Stimulated activated CD8-positive, alpha-beta memory T cell treated with anti-CD3 and anti-CD28 coated beads, Interleukin-7, amount 100 ng/mL, for 1 hour (primary cell): ENCODE measurements at places on chromosomes 6 and 20.

DNA sequence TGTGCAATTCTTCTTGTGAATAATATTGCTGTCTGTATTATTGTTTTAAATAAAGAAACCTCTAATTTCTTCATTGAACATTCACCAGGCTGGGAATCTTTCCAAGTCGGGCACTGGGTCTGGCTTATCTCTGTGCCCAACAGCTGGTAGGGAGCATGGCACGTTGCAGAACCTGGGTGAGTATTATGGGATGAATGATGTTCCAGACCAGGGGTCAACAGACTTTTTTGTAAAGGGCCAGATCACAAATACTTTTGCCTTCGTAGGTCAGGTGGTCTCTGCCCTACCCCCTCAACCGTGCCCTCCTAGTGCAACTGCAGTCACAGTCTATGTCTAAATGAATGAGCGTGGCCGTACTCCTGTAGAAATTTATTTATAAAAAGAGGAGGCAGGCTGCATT is 81.6 kb upstream of the FOXQ1 start:
- DNase-seq: no peak

- no peak for DNase-seq
Observed at GRCh38 chr6:43883847-43884651, 114.0 kb downstream of the VEGFA start.

DNA sequence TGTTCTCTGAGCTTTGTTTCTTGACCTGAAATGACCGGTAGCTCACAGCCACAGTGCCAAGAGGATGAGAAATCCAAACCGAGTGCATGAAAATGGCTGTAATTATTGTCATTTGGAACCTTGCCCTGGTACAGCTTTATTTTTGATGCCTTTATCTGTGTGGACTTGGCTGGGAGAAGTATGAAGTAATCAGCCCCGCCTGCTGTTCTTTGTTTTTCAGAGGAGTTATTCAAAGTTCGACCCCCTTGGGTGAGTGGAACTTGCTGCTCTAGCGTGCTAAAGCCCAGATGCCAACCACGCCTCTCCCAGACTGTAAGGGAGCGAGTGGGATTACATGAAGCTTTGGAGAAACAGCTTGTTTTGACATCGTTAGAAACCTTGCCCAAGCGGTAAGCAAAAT is 48.3 kb downstream of the ECT2L start:
- no peak for DNase-seq

GRCh38 chr20:39699166-39699725 is 737.1 kb downstream of the DHX35 start:
- no peak for DNase-seq

DNA sequence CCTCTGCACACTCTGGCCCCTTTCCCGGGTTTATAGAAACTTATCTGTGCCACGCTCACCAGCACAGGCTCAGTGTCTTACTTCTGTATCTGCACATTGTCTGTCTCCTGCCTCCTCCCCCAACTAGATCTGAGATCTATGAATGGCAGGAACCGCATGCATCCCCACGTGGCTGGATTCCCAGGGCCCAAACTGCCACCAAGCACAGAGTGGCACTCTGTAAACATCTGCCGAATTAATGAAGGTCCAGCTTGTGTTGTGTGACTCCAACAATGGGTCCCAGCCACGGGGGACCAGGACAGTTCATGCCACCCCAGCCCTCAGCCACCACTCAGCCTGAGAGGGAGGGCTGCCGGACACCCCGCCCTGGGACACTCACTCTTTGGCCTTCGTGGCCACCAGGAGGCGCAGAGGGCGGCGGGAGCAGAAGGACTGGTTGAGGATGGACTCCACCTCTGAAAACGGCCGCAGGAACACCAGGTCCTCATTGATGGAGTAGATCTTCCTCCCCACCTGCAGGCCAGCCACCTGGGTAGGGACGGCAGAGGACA is 171.1 kb downstream of the PREX1 start:
- no peak for DNase-seq

GRCh38 chr6:134712311-134712710 is 237.6 kb downstream of the ALDH8A1 start:
- DNase-seq: no peak

GRCh38 chr6:135627092-135627715 is 129.7 kb upstream of the AHI1 start:
- no peak for DNase-seq

- DNase-seq: no peak
Observed at GRCh38 chr20:31840906-31841816, 4.2 kb downstream of the FOXS1 start.

DNA sequence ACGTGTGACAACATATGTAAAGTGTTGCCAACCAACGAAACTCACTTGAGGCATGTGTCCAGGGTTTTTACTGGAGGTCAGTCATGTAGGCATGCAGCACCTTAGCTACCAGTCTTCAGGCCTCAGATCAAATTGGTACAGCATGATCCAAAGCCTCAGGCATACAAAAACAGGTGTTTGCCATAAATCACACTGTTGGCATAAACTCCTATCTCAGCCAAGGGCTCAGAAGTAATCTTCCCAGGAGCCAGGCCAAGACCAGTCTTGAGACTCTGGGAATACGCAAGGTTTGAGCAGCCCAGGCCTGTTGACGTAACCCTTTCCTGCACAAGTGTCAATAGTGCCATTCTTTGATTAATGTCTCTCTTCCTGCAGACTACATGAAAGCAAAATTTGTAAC is 163.5 kb downstream of the PRL start:
- DNase-seq: no peak

GRCh38 chr6:118974790-118975189 is 39.8 kb upstream of the MCM9 start:
- DNase-seq: no peak

DNA sequence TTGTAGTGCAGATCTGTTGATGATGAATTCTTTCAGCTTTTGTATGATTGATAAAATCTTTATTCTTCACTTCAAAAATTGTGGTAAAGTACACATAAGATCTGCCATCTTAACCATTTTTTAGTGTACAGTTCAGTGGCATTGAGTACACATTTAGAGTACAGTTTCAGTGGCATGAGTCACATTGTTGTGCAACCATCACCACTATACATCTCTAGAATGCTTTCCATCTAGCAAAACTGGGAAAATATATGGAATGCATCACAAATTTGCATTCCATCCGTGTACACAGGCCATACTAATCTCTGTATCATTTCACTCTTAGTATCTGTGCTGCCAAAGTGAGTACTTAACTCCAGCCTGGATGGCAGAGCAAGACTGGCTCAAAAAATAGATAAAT is 28.7 kb downstream of the SIRPD start:
- no peak for DNase-seq

GRCh38 chr20:23049201-23050075 is at the start of gene THBD:
Gene THBD (minus strand): TSS chr20:23049672. CDS start chr20:23049504, 168 bp downstream.
- no peak for DNase-seq

DNA sequence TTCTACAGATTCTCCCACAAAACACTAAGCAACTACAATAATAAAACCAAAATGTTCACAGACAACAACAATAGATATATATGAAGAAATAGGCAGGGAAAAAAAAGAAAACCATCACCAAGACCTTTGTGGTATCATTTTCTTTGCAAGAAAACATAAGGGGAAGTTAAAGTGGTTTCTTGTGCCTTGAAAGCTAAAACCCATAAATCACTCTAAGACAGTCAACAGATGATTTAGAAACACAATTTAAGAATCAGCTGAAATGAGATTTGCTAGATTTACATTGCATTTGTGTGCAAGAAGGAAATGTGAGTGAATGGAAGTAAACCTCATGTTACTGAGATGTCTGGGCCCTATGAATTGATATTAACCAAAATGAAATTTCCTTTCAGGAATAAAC is 1265.4 kb upstream of the GJE1 start:
- DNase-seq: no peak

DNA sequence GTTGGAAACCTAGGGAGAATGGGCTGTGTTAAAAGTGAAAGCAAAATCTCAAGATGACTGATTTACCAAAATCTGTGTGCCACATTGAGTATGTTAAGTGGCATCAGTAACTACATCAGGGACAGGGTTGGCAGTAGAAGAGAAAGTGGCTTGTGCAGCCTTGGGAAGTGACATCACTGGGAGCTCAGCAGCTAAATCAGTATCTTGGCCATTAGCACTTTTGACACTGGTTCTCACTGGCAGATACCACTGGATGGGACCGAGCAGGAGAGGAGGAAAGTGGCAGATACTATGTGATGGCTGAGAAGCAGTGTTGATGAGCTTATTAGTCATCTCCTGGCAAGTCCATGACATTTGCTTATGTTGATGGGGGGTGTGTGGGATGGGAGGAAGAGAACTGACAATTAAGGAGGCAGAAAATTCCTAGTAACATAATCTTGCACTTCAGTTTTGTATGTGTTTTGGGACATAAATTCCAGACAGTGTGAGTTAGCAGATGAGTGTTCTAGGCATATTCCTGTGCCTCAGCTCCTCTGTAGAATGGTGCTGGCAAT is 322.2 kb downstream of the SOX4 start:
- DNase-seq: no peak

GRCh38 chr6:142500250-142500786 is 198.5 kb downstream of the ADGRG6 start:
- no peak for DNase-seq

GRCh38 chr6:165900970-165901369 is 237.9 kb upstream of the PDE10A start:
- DNase-seq: no peak

DNA sequence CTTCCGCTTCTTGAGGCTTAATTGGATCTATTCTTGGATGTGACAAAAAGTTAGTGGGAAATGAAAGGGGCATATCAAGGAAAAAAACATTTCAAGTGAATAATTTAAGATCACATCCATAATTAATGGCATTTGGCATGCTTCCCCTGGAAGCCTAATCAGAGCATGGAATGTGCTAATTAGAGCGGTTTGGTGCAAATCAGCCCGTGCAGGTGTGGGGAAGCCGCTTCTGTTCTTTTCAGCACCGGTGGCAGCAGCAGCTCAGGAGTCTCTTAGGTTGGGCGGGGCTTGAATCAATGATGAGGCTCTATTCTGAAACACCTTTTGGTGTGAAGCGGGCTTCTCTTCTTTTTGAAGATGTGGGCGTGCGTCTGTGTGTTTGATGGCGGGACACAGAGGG is 301.2 kb downstream of the LRFN2 start:
- DNase-seq: no peak

DNA sequence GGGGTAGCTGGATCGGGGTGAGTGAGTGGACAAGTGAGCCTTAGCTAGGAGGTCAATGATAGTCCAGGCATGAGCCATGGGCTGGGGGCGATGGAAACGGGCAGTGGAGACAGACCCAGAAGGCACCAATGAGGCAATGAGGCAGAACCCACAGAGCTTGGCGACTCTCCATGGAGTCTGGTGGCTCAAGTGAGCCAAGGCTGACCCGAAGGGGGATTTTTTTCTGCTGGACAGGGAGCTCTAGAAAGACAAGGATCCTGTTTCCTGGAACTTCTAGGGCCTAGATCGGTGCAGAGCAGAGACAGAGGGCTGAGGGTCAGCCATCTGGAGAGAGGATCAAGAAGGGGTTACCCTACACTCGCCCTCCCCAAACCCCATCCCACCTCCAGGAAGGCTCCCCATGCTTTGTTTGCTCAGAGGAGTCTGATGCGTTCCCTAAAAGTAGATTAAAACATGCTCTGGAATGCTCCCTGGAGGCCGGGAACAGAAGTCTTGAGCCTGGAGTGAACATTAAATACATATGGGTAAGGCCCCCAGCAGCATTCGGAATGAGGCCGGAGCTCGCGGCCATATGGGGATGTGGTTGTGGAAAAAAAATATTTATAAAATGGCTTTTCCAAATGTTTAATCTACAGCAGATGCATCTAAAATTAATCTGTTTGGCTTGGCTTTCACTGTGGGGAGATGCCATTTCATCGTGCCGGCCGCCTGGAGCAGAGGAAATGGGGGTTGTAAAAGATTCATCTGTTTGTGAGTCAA is 237.8 kb upstream of the PMEPA1 start:
- no peak for DNase-seq

DNA sequence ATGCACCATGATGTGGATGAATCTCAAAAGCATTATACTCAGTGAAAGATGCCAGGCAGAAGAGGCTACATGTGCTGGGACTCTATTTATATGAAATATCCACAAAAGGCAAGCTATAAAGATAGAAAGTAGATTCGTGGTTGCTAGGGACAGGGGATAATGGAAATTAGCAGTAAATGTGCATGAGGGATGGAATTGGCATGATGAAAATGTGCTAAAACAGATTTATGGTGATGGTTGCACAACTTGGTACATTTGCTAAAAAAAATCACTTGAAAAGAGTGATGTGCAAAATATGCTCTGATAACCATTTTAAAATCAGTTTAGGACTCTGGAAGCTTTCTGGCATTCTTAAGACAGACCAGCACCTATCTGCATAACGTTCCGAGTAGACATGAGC is 61.6 kb downstream of the ALDH8A1 start:
- DNase-seq: no peak

- no peak for DNase-seq
Observed at GRCh38 chr6:85451565-85452306, 1.9 kb downstream of the NT5E start.

DNA sequence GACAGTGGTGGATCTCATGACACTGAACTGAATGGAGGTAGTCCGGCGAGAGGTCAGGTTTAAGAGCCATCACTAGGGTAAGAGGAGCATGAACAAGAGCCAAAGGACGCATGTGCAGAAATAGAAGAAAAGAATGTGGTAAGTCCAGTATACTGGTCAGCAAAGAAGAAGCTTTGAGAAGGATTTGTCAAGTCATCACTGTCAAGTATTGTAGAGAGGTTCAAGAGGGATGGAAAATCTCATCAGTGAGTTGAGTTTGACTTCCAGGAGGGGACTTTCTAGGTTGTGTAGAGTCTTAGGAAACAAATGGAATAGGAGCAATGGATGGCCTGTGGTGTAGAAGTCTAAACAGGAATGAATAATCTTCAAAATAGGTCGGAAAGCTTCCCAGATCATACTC is 161.8 kb downstream of the BTBD3 start:
- no peak for DNase-seq

DNA sequence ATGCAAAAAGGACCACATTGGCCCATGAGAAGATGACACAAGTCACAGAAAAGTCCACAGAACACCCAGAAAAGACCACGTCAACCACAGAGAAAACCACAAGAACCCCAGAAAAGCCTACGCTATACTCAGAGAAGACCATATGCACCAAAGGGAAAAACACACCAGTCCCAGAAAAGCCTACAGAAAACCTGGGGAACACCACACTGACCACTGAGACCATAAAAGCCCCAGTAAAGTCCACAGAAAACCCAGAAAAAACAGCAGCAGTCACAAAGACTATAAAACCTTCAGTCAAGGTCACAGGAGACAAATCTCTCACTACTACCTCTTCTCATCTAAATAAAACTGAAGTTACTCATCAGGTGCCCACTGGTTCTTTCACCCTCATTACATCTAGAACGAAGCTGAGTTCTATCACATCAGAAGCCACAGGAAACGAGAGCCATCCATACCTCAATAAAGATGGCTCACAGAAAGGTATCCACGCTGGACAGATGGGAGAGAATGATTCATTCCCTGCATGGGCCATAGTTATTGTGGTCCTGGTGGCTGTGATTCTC is 11.2 kb downstream of the MUCL3 start:
- DNase-seq: no peak

GRCh38 chr20:43285170-43285569 is 95.5 kb upstream of the PTPRT start:
- no peak for DNase-seq

DNA sequence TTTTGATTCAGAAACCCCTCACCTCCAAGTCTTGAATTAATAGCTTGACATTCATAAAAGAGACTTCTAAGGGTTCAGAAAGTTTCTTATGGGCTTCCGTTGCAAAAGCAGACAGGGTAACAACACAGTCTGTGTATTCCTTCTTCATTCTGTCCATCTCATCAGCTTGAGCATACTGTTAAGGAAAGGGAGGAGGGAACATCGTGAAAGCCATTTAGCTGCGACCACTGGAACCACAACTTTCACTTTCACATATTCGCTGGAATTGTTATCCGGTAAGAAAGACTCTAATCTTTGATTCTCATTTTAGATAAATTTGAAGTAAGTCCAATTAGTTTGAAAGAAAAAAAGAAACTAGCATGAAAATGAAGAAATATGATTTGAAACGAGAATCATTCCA is 174.4 kb downstream of the SYNE1 start:
- no peak for DNase-seq
